Melanocyte of skin (primary cell): ENCODE measurements at places on chromosomes 6 and 20. TPM values are rescaled to one million over a fixed set of nuclear protein-coding genes. Genes with fewer than 3 reads are reported as not detected.

The HLA-DQA2 gene
- total RNA-seq = not detected in 2 replicates

The KCNK16 gene
- total RNA-seq = not detected in 2 replicates

The OPRM1 gene
- total RNA-seq = not detected in 2 replicates

The SLC17A9 gene
- 2.9 and 5.3 TPM in 2 replicates for total RNA-seq

The BPI gene
- not detected in 2 replicates for total RNA-seq

The RWDD2A gene
- 2.9 and 3.1 TPM in 2 replicates for total RNA-seq

The TXLNB gene
- total RNA-seq = 0.15 and 0.33 TPM in 2 replicates

The PRDM13 gene
- not detected in 2 replicates for total RNA-seq

The CRISP2 gene
- not detected in 2 replicates for total RNA-seq

The OLIG3 gene
- not detected in 2 replicates for total RNA-seq

The NAPB gene
- total RNA-seq = 11.0 and 12.6 TPM in 2 replicates

The TOMM6 gene
- 72.6 and 91.6 TPM in 2 replicates for total RNA-seq

The TNF gene
- under 0.01 TPM in 1 of 2 replicates, not detected in the other for total RNA-seq
